ENCODE measurements at places on chromosomes 6 and 20.

GRCh38 chr6:69865126-69865525, 1.2 kb upstream of the COL19A1 start:
- DNase-seq: no peak

- no peak for DNase-seq
Observed at GRCh38 chr6:68651011-68651985, 16.2 kb downstream of the ADGRB3 start.

DNA sequence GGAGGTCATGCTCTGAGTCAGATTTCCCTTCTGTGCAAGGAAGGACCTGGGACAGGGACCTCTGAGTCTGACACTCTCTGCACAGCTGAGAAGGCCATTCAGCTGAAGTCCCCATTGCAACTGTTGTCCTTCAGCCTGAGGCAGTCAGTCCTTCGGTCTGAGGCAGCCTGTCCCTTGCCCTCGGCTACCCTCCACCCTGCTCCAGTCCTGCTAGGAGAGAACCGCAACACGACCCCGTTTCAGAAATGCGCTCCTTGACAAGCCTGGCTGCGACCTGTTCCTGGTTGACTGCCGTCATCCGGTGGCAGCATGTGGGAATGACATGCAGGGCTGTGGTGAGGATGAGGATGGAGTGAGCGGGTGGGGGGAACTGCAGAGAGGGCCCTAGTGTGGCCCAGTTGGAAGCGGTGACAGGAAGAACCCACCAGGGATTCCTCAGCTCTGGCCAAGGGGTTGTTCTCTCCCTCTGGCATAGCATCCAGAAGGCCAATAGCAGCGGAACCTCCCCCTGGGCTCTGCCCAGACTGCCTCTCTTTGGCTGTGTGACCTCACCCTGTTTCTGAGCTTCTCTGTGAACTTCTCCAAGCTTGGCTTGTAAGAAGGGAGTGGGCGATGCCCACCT, 40.3 kb upstream of the ANGPT4 start:
- DNase-seq: peak; percentile 66

- DNase-seq: no peak
Observed at GRCh38 chr20:44649126-44649525, 2.4 kb downstream of the ADA start.

DNA sequence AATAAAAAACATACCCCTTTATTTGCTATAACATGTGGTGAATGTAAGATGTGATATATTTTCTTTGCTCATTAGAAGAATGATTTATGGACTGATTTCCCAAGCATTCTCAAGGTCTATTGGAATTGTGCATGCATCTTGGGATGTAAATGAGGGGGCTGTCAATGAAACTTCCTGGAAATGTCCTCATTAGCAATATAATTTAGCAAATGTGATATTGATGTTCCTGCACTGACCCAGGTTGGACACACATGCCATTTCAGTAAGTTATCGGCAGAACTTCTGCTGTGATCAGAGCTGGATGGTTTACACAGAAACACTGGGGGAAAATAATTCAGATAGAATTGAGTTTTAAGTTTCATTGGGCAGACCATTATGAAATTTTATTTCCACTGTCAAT, 99.9 kb downstream of the ELOVL4 start:
- no peak for DNase-seq

DNA sequence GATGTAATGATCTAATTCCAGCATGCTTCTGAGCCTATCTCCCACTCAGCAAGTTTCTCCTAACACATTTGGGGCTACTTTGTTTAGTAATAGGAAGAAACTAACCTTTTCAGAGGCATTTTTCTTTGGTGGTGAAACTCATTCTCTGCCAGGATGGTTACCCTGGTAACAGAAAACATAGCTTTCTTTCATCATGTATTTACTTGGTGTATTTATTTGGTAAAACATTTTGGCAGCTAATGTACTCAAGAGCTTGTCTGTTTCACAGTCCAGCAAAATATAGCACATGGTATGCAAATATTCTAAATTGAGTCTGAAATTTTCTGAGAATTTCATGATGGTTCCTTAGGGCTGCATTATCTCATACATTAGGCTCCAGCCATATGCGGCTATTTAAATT, 100.0 kb downstream of the SLC35B3 start:
- DNase-seq: no peak

GRCh38 chr6:16482702-16483314, 244.4 kb downstream of the GMPR start:
- DNase-seq: no peak

DNA sequence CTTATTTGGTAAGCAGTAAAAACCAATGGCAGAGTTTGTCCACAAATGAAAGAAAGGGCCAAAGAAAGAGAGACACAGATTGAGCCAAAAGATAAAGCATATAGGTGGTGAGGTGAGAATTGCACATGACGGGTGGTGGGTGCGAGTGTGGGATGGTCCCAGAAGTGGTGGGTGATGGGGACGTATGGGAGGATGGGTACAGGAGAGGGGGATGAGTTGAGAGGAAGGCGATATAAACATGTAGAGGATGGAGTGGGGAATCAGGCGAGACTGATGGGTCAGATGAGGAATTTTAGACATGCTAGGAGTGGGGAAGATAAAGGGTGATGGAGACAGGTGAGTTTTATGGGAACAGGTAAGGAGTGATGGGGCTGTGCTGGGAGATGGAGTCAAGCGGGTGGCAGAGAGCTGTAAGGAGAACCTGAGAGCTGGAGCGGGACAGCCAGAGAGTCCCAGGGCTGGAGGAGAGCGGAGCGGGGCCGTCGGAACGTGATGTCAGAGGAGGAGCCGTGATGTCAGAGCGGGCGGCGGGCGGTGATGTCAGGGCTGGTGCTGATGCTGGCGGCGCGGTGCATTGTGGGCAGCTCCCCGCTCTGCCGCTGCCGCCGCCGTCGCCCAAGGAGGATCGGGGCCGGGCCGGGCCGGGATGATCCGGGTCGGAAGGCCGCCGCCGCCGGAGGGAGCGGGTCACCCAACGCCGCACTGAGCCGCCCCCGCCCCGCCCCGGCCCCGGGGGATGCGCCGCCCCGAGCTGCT, at the start of gene TTBK1:
TSS of gene TTBK1 (plus strand) at position 574 of the 756 bp plus-strand sequence. CDS start 3,180 bp downstream, outside the sequence.
- DNase-seq: no peak

DNA sequence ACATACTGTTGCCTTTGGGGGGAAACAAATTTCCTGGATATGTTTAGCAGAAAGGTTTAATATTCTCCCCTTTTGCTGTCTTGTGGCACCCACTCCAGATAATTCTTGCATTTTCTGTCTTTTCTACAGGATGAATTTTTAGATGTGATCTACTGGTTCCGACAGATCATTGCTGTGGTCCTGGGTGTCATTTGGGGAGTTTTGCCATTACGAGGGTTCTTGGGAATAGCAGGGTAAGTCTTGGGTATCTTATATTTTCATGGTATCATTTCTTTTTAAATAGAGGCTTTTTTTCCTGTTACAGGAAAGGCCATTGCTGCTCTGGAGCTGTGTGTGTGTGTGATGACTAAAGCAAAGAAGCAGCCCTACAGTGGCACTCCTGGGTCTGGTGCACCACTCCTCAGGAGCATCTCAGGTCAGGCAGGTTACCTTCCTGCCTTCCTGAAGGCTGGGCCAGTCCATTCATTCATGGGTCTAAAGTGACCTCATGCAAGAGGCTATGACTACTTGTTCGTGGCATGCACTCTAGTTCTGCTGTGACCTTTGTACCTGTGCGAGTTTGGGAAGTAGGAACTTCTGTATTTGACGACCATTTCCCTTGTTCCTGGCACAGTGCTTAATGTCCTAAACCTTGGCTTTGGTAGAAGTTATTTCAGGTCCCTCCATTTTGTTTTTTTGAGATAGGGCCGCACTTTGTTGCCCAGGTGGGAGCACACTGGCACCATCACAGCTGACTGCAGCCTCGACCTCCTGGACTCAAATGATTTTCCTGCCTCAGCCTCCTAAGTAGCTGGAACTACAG, 2.2 kb downstream of the RAB5IF start:
- no peak for DNase-seq

DNA sequence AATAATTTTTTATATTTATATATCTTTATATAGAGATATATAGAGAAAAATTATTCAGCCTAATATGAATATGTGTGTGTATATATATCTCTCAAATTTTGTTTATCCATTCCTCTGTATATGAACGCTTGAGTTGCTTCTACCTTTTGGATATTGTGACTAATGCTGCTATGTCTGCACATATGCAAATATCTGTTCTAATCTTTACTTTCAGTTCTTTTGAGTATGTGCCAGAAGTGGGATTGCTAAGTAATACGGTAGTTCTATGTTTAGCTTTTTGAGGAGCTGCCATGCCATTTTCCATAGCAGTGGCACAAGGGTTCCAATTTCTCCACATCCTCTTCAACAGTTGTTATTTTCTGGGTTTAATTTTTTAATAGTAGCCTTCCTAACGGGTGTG, 72.8 kb upstream of the CEP85L start:
- no peak for DNase-seq

- DNase-seq: no peak
Observed at GRCh38 chr6:7241160-7241559, 71.8 kb downstream of the SSR1 start.

DNA sequence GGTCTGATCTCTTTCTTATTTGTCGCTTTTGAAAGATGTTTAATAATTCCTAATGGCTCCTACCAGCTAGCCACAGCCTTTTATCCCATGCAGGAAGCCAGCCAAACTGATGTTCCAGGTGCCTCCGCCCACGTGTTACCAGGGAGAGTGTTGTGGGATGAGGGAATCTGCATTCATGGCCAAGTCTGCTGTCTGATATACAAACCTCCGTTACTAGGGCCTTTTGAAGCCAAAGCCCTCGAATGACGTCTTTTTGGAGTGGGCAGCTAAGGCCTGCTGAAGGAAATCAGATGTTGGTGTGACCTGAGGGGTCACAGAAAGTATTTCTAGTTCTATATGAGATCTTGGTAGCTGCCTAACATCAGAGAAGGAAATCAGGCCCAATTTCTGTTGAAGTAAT, 21.3 kb downstream of the STK35 start:
- DNase-seq: no peak

- no peak for DNase-seq
Observed at GRCh38 chr20:39699166-39699725, 737.1 kb downstream of the DHX35 start.

DNA sequence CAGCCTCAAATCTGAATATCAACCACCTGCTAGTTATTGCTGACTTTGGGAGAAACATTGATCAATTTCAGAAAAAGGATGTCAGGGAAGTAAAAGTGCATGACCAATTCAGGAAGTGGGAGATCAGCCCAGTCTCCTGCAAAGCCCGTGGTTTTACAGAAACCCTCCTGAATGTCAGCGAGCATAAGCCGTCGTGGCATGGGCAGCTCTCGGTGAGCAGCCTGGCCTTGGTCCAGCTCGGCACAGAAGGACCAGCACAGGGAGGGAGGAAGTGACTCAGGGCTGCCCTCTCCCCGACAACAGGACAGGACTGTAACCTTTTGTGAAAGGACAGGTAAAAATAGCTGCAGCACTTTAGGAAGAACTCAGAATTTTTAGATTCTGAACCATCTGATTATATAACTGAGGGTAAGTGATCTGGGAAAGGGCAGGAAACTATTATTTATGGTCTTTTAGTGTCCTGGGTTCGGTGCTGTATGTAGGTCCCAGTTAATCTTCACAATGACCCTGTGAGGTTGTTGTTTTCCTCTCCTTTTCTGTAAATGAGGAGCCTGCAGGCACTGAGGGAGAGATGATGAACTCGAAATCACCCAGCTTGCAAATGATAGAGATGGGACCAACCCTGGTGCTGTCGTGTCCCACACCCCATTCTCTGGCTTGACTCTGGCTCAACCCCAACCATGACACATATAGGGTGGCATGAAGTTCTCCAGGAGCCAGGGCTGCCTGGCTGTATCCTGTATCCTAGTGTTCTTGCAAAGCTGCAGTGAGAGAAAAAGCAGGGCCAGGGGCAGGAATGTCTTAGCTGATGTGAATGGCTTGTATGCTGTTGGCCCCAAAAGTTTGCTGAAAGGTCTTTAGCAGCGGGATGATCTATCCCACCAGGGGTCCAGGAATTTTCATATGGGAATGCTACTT, 37.6 kb downstream of the NRN1 start:
- no peak for DNase-seq

- no peak for DNase-seq
Observed at GRCh38 chr6:13250703-13251102, 77.6 kb downstream of the TBC1D7 start.

DNA sequence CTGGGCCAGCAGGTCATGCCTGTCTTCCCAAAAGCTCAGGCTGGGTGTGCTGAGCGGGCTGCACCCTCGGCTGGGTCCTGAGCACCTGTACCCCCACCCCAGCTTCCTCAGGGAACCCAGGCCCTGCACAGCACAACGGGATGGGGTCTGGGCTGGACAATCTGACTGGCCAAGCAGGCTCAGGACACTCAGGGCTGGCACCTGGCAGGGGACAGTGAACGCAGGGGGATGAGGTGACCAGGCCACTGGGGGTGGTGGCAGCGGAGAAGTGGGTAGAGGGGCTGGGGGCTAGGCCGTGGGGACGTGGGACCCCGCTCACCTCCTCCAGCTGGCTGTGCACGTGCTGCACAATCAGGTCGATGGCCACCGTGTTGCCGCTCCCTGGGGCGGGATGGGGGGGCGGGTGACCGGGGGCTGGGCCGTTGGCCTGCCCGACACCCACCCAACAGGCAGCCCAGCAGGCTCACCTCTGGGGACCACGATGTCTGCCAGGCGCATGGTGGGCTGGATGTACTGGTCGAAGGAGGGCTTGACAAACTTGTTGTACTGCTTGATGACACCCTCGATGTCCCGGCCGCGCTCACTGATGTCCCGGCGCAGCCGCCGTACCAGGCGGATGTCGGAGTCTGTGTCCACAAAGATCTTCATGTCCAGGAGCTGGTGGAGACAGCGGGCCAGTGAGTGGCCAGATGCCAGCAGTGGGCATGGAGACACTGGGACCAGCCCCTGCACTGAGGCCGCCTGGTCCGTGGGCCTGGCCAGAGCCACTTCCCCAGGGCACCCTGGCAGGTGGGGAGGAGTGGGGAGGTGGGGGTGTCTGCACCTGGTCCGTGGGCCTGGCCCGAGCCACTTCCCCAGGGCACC, 11.9 kb downstream of the UCKL1 start:
- DNase-seq: no peak

DNA sequence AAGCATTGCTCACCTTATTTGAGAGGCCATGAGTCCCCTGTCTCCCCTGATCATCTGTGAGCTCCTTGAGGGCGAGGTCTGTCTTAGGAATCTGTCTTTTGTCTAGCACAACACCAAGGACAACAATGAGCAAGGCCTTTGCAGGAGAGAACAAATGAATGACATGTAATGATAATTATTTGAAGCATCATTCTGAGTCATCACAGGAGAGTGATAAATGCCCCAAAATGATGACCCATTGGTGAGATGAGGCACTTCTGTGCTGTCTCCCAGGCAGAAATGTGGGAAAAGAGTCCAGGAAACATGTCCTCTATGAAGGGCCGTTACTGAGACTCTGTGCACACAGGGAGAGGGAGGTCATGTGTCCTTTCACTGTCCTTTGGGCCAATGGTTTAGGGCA, 105.2 kb upstream of the LRFN2 start:
- no peak for DNase-seq

DNA sequence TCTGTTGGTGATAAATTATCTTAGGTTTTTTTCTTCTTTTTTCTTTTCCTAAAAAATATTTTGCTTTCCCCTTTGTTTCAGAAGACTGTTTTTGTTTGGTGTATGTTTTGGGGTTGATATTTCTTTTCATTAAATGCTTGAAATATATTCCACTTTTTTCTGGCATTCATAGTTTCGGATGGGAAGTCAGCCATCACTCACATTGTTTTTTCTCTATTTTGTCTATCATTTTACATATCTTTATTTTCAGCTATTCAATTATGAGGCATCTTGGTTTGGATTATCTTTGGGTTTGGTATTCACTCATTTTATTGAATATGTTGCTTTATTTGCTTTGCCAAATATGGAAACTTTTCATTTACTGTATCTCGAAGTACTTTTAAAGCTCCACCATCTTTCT, 600.5 kb upstream of the EYS start:
- no peak for DNase-seq

GRCh38 chr6:26309731-26310142, 55.3 kb upstream of the BTN3A2 start:
- no peak for DNase-seq

GRCh38 chr20:58598211-58599015, 52.7 kb upstream of the STX16 start:
- no peak for DNase-seq
